ENCODE measurements at places on chromosomes 2 and 18.

DNA sequence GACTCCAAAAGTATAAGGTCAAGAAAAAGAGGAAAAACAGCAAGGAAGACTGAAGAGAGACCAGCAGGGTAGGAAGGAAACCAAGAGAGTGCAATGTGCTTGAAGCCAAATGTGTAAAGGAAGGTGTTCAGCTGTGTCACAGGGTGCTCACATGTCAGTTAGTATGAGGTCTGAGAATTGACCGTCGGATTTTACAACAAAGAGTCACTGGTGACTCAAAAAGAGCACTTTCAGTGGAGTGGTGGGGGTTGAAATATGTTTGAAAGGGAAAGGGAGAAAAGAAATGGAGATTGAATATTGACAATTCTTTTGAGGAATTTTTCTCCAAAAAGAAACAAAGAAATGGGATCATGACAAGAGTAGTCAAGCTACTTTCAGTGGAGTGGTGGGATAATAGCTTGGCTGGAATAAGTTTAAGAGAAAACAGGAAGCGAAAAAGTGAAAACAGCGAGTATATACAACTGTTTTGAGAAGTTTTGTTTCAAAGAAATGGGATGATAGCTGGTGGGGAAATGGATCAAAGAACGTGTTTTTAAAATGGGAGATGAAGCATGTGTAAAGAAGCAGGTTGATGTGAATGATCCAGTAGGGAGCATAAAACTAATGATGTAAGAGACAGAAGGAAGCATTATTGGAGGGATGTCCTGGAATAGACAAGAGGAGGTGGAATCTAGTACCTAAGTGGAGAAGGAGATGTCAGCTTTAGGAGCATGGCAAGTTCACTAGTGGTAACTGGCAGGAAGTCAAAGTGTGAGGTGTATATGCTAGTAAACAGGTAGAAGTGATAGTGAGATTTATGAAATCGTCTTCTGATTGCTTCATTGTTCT lies 3.6 kb upstream of the TSPYL6 start:
- no peak for DNase-seq

GRCh38 chr2:222939208-222939856 lies 78.5 kb downstream of the ACSL3 start:
- no peak for DNase-seq

DNA sequence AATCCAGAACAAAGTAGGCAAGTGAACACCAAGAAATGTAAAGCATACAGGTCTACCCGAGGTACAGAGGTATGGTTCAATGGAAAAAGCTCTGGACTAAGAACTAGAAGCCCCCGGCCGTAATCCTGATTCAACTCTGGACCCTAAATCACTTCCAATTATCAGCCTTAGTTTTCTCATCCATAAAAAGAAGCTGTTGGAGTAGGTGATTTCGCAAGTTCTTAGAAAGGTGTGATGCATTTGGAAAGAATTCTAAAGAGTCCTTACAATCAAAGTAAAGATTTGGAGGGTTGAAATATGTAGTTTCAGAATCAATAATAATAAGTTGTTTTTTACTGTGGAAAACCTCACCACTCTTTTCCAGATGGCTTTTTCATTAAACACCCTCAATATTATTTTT lies 622.1 kb upstream of the ID2 start:
- no peak for DNase-seq

DNA sequence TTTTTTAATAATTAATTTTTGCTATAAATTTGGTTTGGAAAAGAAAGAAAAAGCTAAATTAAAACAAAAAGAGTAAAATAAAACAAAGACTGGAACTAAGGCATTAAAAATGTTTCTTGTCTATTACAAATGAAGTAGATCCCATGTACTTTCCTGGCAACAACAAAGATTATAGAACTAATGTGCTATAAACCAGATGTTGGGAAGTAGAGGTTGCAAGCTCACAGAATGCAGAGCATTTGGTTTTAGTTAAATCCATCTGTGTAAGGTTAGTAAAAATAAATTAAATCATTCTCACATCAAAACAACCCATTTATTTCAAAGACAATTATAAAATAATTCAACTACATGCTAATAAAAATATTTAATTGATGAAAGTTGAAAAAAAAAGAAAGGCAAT lies 157.2 kb upstream of the ZC3H15 start:
- no peak for DNase-seq

Measured in non-pigmented ciliary epithelial cell (primary cell).